Cardiac atrium fibroblast (primary cell): ENCODE measurements at places on chromosomes 2 and 18. TPM values are rescaled to one million over a fixed set of nuclear protein-coding genes. Genes with fewer than 3 reads are reported as not detected.

Gene CNDP1
- not detected in 2 replicates for total RNA-seq

Gene LCT
- total RNA-seq = not detected in 2 replicates

Gene PROKR1
- total RNA-seq = not detected in 2 replicates

Gene CIDEA
- not detected in 2 replicates for total RNA-seq

Gene LYG2
- not detected in 2 replicates for total RNA-seq

Gene ERBB4
- not detected in 2 replicates for total RNA-seq

Gene ALPI
- total RNA-seq = not detected in 2 replicates

Gene EVX2
- total RNA-seq = not detected in 2 replicates

Gene ACOXL
- total RNA-seq = not detected in 2 replicates

Gene VWA3B
- not detected in 2 replicates for total RNA-seq

Gene ANKRD36B
- 4.2 and 9.9 TPM in 2 replicates for total RNA-seq

Gene GPAT2
- total RNA-seq = 8.5 and 16.7 TPM in 2 replicates

Gene CCDC148
- total RNA-seq = 0.16 and 1.6 TPM in 2 replicates

Gene KCNIP3
- total RNA-seq = 4.4 and 10.3 TPM in 2 replicates

Gene KRCC1
- 24.9 and 28.0 TPM in 2 replicates for total RNA-seq

Gene HRH4
- not detected in 2 replicates for total RNA-seq

Gene NEMP2
- 2.2 and 2.3 TPM in 2 replicates for total RNA-seq

Gene TMX3
- 50.5 and 65.8 TPM in 2 replicates for total RNA-seq

Gene BABAM2
- 30.3 and 32.3 TPM in 2 replicates for total RNA-seq

Gene BOK
- 64.0 and 78.2 TPM in 2 replicates for total RNA-seq

Gene TMEM178A
- 5.7 TPM in 1 of 2 replicates, not detected in the other for total RNA-seq

Gene ALPG
- not detected in 2 replicates for total RNA-seq

Gene SH3RF3
- total RNA-seq = 8.4 and 9.6 TPM in 2 replicates

Gene ANKAR
- 0.97 and 4.3 TPM in 2 replicates for total RNA-seq

Gene POMC
- 0.18 and 2.8 TPM in 2 replicates for total RNA-seq

Gene ALLC
- total RNA-seq = not detected in 2 replicates

Gene GTF2A1L
- 1.3 TPM in 1 of 2 replicates, not detected in the other for total RNA-seq

Gene ALPP
- total RNA-seq = not detected in 2 replicates

Gene TWIST2
- 42.2 and 57.0 TPM in 2 replicates for total RNA-seq

Gene KCNF1
- total RNA-seq = under 0.01 TPM in 1 of 2 replicates, not detected in the other

Gene TMEM163
- total RNA-seq = 1.3 TPM in 1 of 2 replicates, not detected in the other

Gene CDCA7
- 1.1 and 5.7 TPM in 2 replicates for total RNA-seq

Gene FBXO48
- 0.36 and 0.49 TPM in 2 replicates for total RNA-seq

Gene SAG
- not detected in 2 replicates for total RNA-seq

Gene CLIP4
- 28.8 and 34.3 TPM in 2 replicates for total RNA-seq

Gene MARCO
- total RNA-seq = not detected in 2 replicates

Gene ABCB11
- total RNA-seq = under 0.01 and 0.65 TPM in 2 replicates

Gene GALR1
- total RNA-seq = not detected in 2 replicates

Gene SERPINB12
- total RNA-seq = not detected in 2 replicates

Gene HAUS1
- 23.6 and 40.3 TPM in 2 replicates for total RNA-seq

Gene IL18R1
- total RNA-seq = 4.5 and 5.3 TPM in 2 replicates

Gene ACTG2
- total RNA-seq = 0.18 TPM in 1 of 2 replicates, not detected in the other

Gene DYNAP
- total RNA-seq = not detected in 2 replicates

Gene ASB18
- total RNA-seq = not detected in 2 replicates

Gene DSC2
- 0.65 and 1.1 TPM in 2 replicates for total RNA-seq

Gene ATG16L1
- total RNA-seq = 15.4 and 28.5 TPM in 2 replicates

Gene HOXD13
- not detected in 2 replicates for total RNA-seq

Gene SLC23A3
- total RNA-seq = 0.16 TPM in 1 of 2 replicates, not detected in the other

Gene OSBPL6
- 4.3 and 8.9 TPM in 2 replicates for total RNA-seq

Gene SERPINB10
- not detected in 2 replicates for total RNA-seq

Gene FER1L5
- total RNA-seq = under 0.01 TPM in 2 replicates

Gene ZNF396
- total RNA-seq = 0.32 and 0.54 TPM in 2 replicates
